ENCODE measurements at places on chromosomes 7 and 10.

- no peak for DNase-seq
Measured at GRCh38 chr10:109976681-109977080, 31.1 kb upstream of the ADD3 start.

- peak; percentile 63 for DNase-seq
Measured at GRCh38 chr7:101814081-101814990, 3.1 kb upstream of the CUX1 start.

DNA sequence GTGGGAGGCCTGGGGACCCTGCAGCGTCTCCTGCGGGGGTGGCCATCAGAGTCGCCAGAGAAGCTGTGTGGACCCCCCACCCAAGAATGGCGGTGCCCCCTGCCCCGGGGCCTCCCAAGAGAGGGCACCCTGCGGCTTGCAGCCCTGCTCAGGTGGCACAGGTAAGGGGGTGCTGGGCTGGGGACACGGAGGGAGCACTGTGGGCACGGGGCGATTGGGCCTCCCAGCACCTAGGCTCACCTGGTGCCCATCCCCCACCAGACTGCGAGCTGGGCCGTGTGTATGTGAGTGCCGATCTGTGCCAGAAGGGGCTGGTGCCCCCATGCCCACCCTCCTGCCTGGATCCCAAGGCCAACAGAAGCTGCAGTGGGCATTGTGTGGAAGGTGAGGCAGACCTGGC, 29.6 kb upstream of the ZNF467 start:
- DNase-seq, result no peak

GRCh38 chr7:11079907-11080306, 106.2 kb downstream of the PHF14 start:
- no peak for DNase-seq

Measured in fibroblast of villous mesenchyme (primary cell).